ENCODE measurements at places on chromosomes 11 and 22. TPM values are rescaled to one million over a fixed set of nuclear protein-coding genes. Genes with fewer than 3 reads are reported as not detected.

Gene ALDH3B1
- not detected for total RNA-seq

Gene TP53AIP1
- not detected for total RNA-seq

Gene UBQLNL
- total RNA-seq, result 0.20 TPM

Gene VWA5A
- 6.8 TPM for total RNA-seq

Gene OR8D4
- total RNA-seq, result not detected
